ENCODE measurements at places on chromosomes 1 and 21. TPM values are rescaled to one million over a fixed set of nuclear protein-coding genes. Genes with fewer than 3 reads are reported as not detected.

Gene PRAMEF7
- total RNA-seq, result not detected

Gene IGFN1
- under 0.01 TPM for total RNA-seq

Gene SPRR2B
- total RNA-seq, result not detected

Gene ARHGEF16
- total RNA-seq, result not detected

Gene C8B
- not detected for total RNA-seq

Gene LYST
- 59.6 TPM for total RNA-seq

Gene NUDC
- 8.8 TPM for total RNA-seq

Gene TMCO1
- 31.9 TPM for total RNA-seq

Gene CACNA1S
- not detected for total RNA-seq

Gene MYOG
- not detected for total RNA-seq
